ENCODE measurements at places on chromosomes 11 and 22. TPM values are rescaled to one million over a fixed set of nuclear protein-coding genes. Genes with fewer than 3 reads are reported as not detected.
A peak's percentile ranks its signal among the peaks of the same experiment; 100 is the strongest.

DNA sequence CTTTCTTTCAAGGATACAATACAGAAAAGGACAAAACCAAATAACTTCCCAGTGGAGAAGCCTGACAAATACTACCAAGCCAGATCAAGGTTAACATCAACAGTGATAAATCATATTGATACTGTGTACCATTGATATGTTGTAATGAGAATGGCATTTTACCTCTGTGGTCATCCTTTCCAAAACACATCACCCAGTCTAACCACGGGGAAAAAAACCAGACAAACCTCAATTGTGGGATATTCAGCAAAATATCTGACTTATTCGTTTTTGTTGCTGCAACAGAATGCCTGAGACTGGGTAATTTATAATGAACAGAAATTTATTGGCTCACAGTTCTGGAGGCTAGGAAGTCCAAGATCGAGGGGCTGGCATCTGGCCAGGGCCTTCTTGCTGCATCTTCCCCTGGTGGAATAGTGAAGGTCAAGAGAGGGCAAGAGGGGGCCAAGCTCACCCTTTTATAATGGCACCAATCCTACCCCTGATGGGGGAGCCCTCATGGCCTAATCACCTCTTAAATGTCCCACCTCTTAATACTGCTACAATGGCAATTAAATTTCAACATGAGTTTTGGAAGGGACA is 66.1 kb downstream of the FAM76B start:
- DNase-seq, result no peak
- H3K4me3 ChIP-seq, result no peak overlapping the region
- peaks cover 5% of the 10 kb centered on the region for H3K4me1 ChIP-seq
- no peaks in the 10 kb centered on the region for H3K36me3 ChIP-seq
- H3K27ac ChIP-seq, result no peak overlapping the region

SULT4A1 gene
- 0.29 TPM for total RNA-seq

- peaks cover 6% of the 10 kb centered on the region for H3K4me1 ChIP-seq
- H3K36me3 ChIP-seq, result no peaks in the 10 kb centered on the region
- peak overlapping the region; percentile 2 for H3K4me3 ChIP-seq
- no peak for DNase-seq
- H3K27ac ChIP-seq, result no peak overlapping the region
- peaks cover 7% of the 10 kb centered on the region for H3K27me3 ChIP-seq
These were observed 29.2 kb upstream of the CHORDC1 start for GRCh38 chr11:90252053-90252452.

DNA sequence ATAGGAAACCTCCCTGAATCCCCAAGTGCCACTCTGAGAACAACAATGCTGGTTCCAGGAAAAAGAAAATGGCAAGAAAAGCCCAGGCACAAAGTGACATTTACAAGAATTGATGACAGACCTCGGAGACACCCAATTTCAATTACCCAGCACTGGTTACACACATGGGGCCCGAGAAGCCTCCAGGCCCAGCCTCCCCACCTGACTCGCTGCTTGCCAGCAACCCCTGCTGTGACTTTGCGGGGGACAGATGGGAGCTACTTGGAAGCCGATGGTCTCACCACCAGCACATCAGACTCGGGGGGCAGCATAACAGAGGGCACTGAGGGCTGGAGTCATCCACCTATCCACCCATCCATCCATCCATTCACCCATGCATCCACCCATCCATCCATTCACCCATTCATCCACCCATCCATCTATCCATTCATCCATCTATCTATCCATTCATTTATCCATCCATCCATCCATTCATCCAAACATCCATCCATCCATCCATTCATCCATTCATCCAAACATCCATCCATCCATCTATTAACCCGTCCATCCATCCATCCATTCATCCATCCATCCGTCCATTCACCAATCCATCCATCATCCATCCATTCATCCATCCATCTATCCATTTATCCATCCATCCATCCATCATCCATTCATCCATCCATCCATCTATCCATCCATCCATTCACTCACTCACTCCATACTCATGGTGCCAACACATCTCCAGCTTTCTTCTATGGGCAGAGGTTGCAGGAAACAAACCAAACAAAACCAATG is 567.6 kb downstream of the BRD1 start:
- H3K4me1 ChIP-seq, result no peaks in the 10 kb centered on the region
- H3K36me3 ChIP-seq, result no peaks in the 10 kb centered on the region
- no peak overlapping the region for H3K4me3 ChIP-seq
- H3K27me3 ChIP-seq, result peaks cover 5% of the 10 kb centered on the region
- no peak overlapping the region for H3K27ac ChIP-seq

SYT12 gene
- not detected for total RNA-seq

- no peak for DNase-seq
- H3K27me3 ChIP-seq, result no peaks in the 10 kb centered on the region
- H3K4me1 ChIP-seq, result no peaks in the 10 kb centered on the region
- no peak overlapping the region for H3K27ac ChIP-seq
- H3K36me3 ChIP-seq, result peaks cover 15% of the 10 kb centered on the region
These were observed 13.6 kb downstream of the LRRC75B start for GRCh38 chr22:24579258-24579601.

- no peaks in the 10 kb centered on the region for H3K36me3 ChIP-seq
- H3K4me3 ChIP-seq, result no peak overlapping the region
- peaks cover 12% of the 10 kb centered on the region for H3K4me1 ChIP-seq
- no peak for DNase-seq
These were observed 87.6 kb upstream of the PICALM start for GRCh38 chr11:86156397-86156955.

STK33 gene
- 5.2 TPM for total RNA-seq

DNA sequence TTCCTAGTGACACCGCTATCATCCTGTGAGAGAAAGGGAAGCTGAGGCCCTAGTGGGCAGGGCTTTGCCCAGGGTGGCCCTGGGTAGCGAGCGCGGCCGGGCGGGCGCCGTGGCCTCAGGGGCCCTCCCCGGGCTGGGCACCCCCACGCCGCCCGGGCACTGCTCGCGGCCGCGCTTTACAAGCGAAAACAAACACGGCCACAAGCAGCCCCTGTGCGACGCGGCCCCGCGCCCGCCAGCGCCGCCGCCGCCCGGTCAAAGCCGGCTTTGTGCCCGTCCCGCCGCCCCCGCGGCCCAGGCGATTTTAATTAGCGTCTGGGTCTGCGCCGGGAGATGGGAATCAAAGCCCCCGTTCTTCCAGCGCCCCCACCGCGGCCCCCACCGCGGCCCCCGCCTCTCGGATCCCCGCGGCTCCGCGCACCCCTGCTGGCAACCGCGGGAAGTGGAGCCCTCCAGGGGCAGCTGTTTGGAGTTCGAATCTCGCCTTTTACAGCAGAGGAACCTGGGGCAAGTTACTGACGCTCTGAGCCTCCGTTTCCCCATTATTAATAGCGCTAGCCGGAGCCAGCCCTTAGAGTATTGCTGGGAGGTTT is 47.9 kb downstream of the CHRDL2 start:
- DNase-seq, result no peak
- peaks cover 32% of the 10 kb centered on the region for H3K27me3 ChIP-seq
- no peak overlapping the region for H3K4me3 ChIP-seq
- H3K27ac ChIP-seq, result no peak overlapping the region
- no peaks in the 10 kb centered on the region for H3K4me1 ChIP-seq
- no peaks in the 10 kb centered on the region for H3K36me3 ChIP-seq

LRRC55 gene
- total RNA-seq, result not detected

DNA sequence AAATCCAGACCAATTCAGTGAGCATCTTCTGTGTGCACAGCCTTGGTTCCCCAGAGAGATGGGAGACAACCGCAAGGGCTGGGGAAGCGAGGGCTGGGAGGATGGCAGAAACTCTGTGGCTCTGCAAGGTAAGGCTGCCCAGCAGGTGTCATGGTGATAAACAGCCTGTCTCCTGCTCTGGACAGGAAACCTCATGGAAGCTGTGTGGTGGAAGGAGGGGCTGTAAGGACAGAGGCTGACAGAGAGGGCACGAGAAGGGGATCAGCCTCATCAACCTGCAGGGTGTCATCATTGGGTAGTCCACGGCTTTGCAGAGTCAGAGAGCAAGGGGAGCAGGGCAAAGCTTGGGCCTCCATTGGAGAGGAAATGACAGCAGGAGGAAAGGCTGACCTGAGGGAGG is 138.4 kb upstream of the CADM1 start:
- H3K4me1 ChIP-seq, result no peaks in the 10 kb centered on the region
- no peak overlapping the region for H3K4me3 ChIP-seq
- no peaks in the 10 kb centered on the region for H3K36me3 ChIP-seq
- H3K27ac ChIP-seq, result no peak overlapping the region

DNA sequence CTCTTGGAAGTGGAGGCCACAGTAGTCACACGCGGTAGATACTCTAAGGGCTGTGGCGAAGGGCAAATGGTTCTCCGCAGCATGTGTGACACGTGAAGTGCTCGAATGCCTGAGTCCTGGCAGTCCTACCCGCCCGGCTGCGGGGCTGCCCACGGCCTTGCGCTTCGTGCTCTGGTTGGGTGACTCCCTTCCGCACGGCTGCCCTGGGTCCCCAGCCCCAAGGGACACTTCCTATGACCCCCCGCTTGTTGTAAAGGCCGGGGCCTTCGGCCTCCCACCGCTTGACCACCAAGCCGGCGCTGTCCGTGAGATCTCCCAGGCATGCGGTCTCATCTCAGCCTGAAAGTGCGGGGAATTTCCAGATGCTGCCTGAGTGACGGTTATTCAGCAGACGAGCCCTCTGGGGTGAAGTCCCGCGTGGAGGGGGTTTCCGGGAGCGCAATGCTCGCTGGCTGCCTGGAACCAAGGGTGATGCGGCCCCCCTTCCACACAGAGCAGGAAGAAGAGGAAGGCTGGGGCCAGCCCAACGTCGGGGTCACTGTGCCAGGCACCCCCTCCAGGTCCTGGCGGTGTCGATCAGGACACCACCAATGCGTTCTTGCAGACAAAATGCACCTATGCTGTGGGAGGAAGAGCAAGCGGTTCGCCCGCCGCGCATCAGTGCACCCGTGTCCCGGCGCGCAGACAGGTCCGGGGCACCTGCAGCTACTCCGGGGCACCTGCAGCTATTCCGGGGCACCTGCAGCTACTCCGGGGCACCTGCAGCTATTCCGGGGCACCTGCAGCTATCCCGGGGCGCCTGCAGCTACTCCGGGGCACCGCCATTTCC is 171.2 kb downstream of the OPCML start:
- no peak for DNase-seq
- H3K4me1 ChIP-seq, result no peaks in the 10 kb centered on the region
- no peak overlapping the region for H3K4me3 ChIP-seq
- H3K27me3 ChIP-seq, result no peaks in the 10 kb centered on the region
- no peaks in the 10 kb centered on the region for H3K36me3 ChIP-seq
- no peak overlapping the region for H3K27ac ChIP-seq

DNA sequence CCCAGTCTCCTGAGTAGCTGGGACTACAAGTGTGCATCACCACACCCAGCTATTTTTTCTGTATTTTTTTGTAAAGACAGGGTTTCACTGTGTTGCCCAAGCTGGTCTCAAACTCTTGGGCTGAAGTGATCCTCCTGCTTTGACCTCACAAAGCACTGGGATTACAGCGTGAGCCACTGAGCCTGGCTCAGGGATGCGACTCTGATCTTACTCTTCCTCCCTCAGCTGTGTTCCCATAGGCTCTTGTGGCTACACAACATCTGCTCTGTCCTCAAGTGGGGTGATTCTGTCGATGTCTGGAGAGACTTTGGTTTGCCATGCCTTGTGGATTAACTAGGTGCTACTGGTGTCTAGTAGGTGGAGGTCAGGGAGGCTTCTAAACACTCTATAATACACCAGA is 127.0 kb upstream of the SERPIND1 start:
- no peak overlapping the region for H3K27ac ChIP-seq
- H3K4me1 ChIP-seq, result no peaks in the 10 kb centered on the region
- no peaks in the 10 kb centered on the region for H3K27me3 ChIP-seq
- no peak for DNase-seq

PPFIA1 gene
- 29.5 TPM for total RNA-seq

DNA sequence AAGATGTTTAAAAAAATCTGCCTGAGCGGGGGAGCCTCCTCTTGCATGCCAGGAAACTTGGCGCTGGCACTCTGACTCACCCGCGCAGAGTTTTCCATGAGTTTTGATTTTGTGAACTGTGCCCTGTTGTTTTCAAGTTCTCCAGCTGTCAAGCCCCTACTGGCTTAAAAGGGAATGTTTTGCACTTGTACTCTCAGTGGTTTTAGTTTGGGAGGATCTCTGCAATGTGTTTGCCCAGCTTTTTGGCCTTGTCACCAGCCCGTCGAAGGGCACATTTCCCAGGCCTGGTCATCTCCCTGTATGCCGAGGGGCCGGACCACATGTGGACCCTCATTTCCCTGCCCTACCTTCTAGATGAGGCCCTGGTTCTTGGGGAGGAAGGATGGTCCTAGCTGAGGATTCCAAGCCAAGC is 12.2 kb downstream of the MRGPRF start:
- peaks cover 5% of the 10 kb centered on the region for H3K27me3 ChIP-seq
- H3K27ac ChIP-seq, result no peak overlapping the region
- H3K36me3 ChIP-seq, result no peaks in the 10 kb centered on the region

- peaks cover 4% of the 10 kb centered on the region for H3K4me1 ChIP-seq
- no peak overlapping the region for H3K27ac ChIP-seq
- no peaks in the 10 kb centered on the region for H3K36me3 ChIP-seq
These were observed 71.0 kb downstream of the TRIM29 start for GRCh38 chr11:120066738-120067437.

MIAT gene
- 5.9 TPM for total RNA-seq

DNA sequence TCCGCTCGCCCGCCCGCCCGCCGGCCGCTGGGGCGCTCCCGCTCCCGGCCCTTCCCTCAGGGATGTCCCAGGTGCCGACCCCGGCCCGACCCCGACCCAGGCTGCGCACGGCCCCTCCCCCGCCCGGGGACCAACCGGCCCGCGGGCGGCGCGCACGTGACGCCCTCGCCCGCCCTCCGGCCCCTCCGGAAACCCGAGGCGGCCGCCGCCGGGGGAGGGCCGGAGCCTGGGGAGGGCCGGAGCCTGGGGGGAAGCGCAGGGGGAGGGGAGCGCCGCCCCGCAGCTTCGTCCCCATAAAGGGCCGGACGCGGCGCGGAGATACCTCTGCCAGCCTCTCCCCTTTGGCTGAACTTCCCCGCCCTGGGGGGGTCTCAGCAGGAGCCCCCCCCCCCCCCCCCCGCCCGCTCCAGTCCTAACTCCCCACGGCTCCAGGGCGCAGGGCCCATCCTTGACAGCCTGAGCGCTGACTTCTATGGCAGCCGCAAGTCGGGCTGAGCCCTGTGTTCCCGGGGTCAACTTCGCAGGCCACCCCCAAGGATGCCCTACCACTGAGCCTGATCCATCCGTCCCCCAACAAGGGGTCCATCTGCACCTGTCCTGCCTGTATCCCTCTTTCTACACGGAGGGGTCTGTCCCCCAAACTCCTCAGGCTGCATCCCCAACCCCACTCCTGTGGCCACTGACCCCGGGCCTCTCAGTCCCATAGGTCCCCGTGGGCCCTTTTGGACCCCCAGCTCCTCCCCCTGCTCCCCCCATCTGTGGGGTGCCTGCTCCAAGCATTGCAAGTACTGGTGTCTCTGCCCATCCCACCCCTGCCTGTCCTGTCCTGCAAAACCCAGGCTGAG is at the start of gene MAPK12:
Gene MAPK12, minus strand, starts transcription at position 69 of the 845 bp plus-strand sequence. CDS start 174 bp downstream, outside the sequence.
- H3K36me3 ChIP-seq, result no peaks in the 10 kb centered on the region
- H3K4me1 ChIP-seq, result peaks cover 5% of the 10 kb centered on the region
- peaks cover 39% of the 10 kb centered on the region for H3K27me3 ChIP-seq
- H3K27ac ChIP-seq, result no peak within 1 kb of the TSS
- no peak for DNase-seq

Measured in activated naive CD8-positive, alpha-beta T cell treated with anti-CD3 and anti-CD28 coated beads for 36 hours (primary cell).